ENCODE measurements at places on chromosomes 7 and 10. TPM values are rescaled to one million over a fixed set of nuclear protein-coding genes. Genes with fewer than 3 reads are reported as not detected.

Gene GAD2
- not detected for polyA plus RNA-seq

Gene PLA2G12B
- 13.9 TPM for polyA plus RNA-seq

Gene OR2A1
- polyA plus RNA-seq, result 0.22 TPM

Gene SPDYE18
- 0.61 TPM for polyA plus RNA-seq

Gene NRCAM
- polyA plus RNA-seq, result 6.4 TPM

Gene DKK1
- 42.8 TPM for polyA plus RNA-seq

Gene FFAR4
- polyA plus RNA-seq, result 0.04 TPM

Gene KLF14
- 0.46 TPM for polyA plus RNA-seq

Gene NSUN6
- 12.2 TPM for polyA plus RNA-seq

Gene CDC14C
- not detected for polyA plus RNA-seq

Gene TUBAL3
- polyA plus RNA-seq, result not detected

Gene SPDYE5
- 1.5 TPM for polyA plus RNA-seq

Gene TMEM270
- 0.47 TPM for polyA plus RNA-seq

Gene PKD2L1
- polyA plus RNA-seq, result 0.88 TPM

Gene COL28A1
- 0.28 TPM for polyA plus RNA-seq

Gene ASZ1
- 0.10 TPM for polyA plus RNA-seq

Gene AP4M1
- 22.0 TPM for polyA plus RNA-seq

Gene CTAGE4
- polyA plus RNA-seq, result 2.2 TPM

Gene GFRA1
- 1.8 TPM for polyA plus RNA-seq

Gene CC2D2B
- polyA plus RNA-seq, result 0.97 TPM

Gene PTPRZ1
- 1.0 TPM for polyA plus RNA-seq

Gene ACBD7
- polyA plus RNA-seq, result 0.38 TPM

Gene TRPV5
- polyA plus RNA-seq, result not detected

Gene SLC26A3
- polyA plus RNA-seq, result 8.1 TPM

Gene OR9A2
- not detected for polyA plus RNA-seq

Gene PON1
- polyA plus RNA-seq, result 42.2 TPM

Gene OPALIN
- not detected for polyA plus RNA-seq

Gene DNAAF5
- 18.7 TPM for polyA plus RNA-seq

Gene ARHGEF5
- polyA plus RNA-seq, result 22.9 TPM

Gene STAM
- 16.7 TPM for polyA plus RNA-seq

Gene ARHGEF35
- polyA plus RNA-seq, result 19.3 TPM

Gene KAZALD1
- 18.2 TPM for polyA plus RNA-seq

Gene PRLHR
- polyA plus RNA-seq, result not detected

Gene MYL10
- polyA plus RNA-seq, result 1.2 TPM

Gene PALS2
- 37.6 TPM for polyA plus RNA-seq

Gene CCL24
- not detected for polyA plus RNA-seq

Gene PLPP4
- polyA plus RNA-seq, result 10.8 TPM

Gene MICALL2
- polyA plus RNA-seq, result 28.2 TPM

Gene EBLN1
- polyA plus RNA-seq, result not detected

Gene CYP3A7
- polyA plus RNA-seq, result 311 TPM

Gene ADAM12
- polyA plus RNA-seq, result 4.9 TPM

Gene NPFFR1
- polyA plus RNA-seq, result not detected

Gene TNS3
- polyA plus RNA-seq, result 30.0 TPM

Gene GRID1
- 0.07 TPM for polyA plus RNA-seq

Gene CHN2
- polyA plus RNA-seq, result 12.3 TPM

Gene CTTNBP2
- polyA plus RNA-seq, result 9.1 TPM

Gene FGFR2
- polyA plus RNA-seq, result 41.3 TPM

Gene ANXA8L1
- 110 TPM for polyA plus RNA-seq

Gene NKX1-2
- polyA plus RNA-seq, result 0.22 TPM

Gene OR2A42
- not detected for polyA plus RNA-seq

Data from hepatocyte (in vitro differentiated cells).